ENCODE measurements at places on chromosomes 13 and 19.

DNA sequence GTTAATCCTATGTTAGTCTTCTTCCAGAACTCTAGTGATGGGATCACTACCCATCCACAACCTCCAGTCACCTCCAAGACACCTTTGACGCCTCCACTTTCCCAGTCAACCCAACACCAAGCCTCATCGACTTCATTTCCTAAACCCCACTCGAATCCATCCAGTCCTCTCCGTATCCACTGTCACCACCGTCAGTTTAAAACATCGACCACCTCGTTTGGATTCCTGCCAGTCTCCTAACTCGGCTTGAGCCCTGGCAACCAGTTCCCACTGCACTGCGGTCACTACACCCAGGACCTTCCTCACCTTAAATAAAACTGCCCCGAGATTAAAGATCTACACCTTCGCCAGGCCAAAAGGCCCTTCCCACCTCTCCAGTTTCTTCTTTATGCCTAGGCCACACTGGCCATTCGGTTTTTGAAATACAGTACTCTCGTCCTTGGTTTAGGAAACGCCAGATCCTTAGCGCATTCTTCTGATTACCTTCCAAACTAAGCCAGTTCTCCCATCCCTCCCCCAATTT, 1.2 kb downstream of the MTIF3 start:
- no peak for DNase-seq

- DNase-seq: peak; percentile 4
Measured at GRCh38 chr13:65555962-65556361, 1674.2 kb downstream of the PCDH9 start.

DNA sequence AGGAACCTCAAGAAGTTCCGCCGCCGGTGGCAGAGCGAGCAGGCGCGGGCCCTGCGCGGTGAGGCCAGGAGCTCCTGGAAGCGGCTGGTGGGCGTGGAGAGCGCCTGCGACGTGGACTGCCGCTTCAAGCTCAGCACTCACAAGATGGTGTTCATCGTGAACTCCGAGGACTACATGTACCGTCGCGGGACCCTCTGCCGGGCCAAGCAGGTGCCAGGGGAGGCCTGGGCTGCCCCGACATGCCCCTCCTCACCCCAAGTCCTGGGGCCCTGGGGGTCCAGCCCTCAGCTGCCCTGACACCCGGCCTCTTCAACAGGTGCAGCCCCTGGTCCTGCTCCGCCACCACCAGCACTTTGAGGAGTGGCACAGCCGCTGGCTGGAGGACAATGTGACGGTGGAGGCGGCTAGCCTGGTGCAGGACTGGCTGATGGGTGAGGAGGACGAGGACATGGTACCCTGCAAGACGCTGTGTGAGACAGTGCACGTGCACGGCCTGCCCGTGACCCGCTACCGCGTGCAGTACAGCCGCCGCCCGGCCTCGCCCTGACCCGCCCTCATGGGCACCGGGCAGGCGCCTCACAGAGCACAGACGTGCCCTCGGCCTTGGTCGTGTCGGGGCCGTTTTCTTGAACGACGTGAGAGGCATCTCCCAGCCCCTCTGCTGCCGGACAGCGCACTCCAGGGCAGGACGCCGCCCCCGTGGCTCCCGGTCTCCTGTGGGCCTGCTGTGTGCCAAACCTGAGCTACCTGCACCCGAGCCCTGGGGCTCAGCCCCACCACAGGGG, 10.4 kb upstream of the F2RL3 start:
- no peak for DNase-seq

- no peak for DNase-seq
Measured at GRCh38 chr13:54486421-54487166, 1458.0 kb downstream of the OLFM4 start.

- no peak for DNase-seq
Measured at GRCh38 chr19:3556978-3557460, 367 bp downstream of the MFSD12 start.

GRCh38 chr13:97445522-97446187, 11.7 kb downstream of the RAP2A start:
- no peak for DNase-seq

DNA sequence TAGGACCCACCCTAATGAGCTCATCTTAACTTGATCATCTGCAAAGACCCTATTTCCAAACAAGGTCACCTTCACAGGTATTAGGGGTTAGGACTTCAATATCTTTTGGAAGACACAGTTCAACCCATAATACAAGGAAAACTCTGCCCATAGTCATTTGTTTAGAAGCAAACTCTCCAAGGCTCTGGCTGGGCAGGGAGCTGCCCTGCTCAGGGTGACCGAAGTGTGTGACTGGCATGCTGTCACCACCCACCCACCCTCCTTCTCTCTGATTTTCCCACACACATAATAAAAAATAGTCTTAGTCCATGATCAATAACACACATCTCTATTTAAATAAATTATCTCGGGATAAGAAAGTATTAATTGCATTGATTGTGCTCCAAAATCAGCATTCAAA, 161.1 kb downstream of the KCTD15 start:
- DNase-seq: no peak

DNA sequence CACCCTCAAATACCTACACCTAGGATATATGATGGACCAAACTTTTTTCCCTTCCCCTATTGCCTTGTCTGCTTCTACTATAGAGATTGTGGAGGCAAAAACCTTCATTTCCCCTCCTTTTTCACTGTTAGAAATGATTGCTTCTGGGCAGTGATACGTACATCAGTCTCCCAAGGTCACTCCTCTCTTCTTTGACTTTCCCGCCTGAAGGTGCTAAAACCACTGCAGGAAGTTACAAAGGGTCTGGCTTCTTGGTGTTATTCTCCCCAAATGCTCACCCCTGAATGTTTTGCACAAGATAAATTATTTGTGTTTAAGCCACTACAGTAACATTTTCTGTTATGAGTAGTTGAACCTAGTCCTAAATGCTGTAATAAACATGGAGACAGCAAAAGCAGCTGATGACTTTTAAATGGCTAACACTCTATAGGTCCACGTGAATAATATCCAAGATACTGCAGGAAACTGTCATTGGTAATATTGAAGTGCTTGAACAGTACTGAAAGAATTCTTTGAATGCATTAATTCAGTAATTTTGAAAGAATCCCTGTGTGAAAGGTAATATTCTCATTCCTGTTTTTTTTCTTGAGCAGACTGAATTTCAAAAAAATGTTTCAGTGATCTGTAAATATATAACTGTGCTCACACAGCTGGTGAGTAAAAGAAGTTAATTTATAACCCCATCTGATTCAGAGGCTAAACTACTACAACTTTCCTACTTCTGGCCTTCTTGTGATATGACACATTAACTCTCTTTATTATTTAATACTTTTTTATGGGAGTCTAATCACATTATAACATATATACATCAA, 865.1 kb downstream of the EFNB2 start:
- DNase-seq: no peak

- DNase-seq: no peak
Measured at GRCh38 chr19:30339624-30340525, 32.3 kb upstream of the ZNF536 start.

DNA sequence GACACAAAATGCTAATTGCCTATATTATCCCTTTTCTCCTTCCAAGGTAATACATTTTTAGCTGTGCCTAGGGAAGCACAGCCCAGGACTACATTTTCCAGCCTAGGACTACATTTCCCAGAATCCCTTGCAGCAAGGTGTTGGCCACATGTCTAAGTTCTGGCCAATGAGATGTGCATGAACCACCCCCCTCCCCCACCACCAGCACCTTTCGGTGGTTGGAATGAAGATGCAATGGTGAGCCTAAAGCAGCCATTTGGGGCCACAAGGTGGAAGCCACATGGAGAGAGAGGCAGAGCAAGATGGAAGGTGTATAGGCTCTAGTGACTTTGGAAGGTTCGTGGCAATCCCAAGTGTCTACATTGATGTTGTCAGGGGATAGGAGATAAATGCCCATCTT, 16.2 kb downstream of the UNC13A start:
- no peak for DNase-seq

DNA sequence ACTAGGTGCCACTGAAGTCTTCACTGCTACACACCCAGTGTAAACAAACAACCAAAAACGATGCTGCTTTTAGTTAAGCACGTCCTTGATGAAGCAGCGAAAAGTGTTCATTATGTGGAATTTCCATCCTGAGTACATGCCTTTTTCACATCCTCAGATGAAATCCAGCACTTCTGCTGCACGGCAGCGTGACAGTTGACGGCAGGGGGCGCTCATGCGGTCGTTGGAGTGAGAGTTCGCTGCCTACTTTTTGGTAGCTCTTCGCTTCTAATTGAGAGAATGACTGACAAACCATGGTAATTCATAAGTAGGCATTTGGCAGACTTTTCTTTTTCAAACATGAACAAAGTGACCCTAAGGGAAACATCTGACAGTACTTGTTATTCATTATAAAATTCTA, 1124.9 kb downstream of the EFNB2 start:
- DNase-seq: no peak

- DNase-seq: no peak
Measured at GRCh38 chr19:517721-518597, 10.7 kb downstream of the TPGS1 start.

GRCh38 chr19:23916991-23917390, 2.3 kb downstream of the ZNF726 start:
- no peak for DNase-seq

DNA sequence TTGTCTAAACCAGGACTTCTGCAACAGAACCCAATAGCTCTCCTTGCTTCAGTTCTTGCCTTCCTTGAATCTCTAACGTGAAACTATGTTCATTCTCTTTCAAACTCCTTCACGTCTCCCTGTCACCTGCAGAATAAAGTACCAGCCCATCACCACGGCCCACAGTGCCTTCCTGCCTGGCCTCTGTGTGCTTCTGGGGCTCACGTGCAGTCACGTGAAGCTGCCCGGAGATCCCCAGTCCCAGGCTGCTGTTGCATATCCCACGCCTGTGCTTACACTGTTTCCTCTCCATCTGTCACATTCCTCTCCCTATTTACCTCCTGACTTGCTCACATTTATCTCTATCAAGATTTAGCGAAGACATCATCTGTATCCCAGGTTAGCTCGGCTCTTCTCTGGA, 102.8 kb downstream of the STARD13 start:
- DNase-seq: no peak

GRCh38 chr13:32426191-32426989, 1.5 kb downstream of the N4BP2L1 start:
- no peak for DNase-seq

- DNase-seq: no peak
Measured at GRCh38 chr19:24159707-24160106, 72.7 kb downstream of the ZNF254 start.

- DNase-seq: no peak
Measured at GRCh38 chr13:46374710-46375109, 12.3 kb downstream of the RUBCNL start.

- DNase-seq: no peak
Measured at GRCh38 chr13:99481366-99481765, 19.9 kb upstream of the TM9SF2 start.

DNA sequence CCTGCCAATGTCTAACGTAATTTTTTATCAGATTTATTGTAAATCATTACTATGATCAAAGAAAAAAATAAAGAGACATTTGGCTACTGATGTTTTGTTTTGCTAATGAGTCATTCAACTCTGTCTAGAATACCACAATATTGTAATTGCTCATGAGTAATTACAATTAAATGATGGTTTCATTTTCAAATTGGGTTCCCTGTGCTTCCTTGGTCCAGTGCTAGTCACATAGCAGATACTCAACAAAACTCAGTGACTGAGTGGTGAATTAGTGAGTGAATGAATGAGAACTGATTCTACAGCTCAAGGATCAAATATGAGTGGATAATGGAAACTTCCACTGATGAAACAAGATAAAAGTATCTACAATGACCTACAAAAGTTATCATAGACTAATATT, 304.7 kb downstream of the POU4F1 start:
- DNase-seq: no peak

GRCh38 chr19:4374498-4375163, 25.7 kb downstream of the SH3GL1 start:
- no peak for DNase-seq

- no peak for DNase-seq
Measured at GRCh38 chr19:51417107-51417809, at the start of gene SIGLEC10. Gene SIGLEC10, minus strand, starts transcription at chr19:51417642. Its CDS starts 61 bp downstream, at chr19:51417581.

- no peak for DNase-seq
Measured at GRCh38 chr13:20869540-20869939, 33.0 kb downstream of the XPO4 start.

- no peak for DNase-seq
Measured at GRCh38 chr19:19745496-19746285, 12.8 kb upstream of the ZNF14 start.

DNA sequence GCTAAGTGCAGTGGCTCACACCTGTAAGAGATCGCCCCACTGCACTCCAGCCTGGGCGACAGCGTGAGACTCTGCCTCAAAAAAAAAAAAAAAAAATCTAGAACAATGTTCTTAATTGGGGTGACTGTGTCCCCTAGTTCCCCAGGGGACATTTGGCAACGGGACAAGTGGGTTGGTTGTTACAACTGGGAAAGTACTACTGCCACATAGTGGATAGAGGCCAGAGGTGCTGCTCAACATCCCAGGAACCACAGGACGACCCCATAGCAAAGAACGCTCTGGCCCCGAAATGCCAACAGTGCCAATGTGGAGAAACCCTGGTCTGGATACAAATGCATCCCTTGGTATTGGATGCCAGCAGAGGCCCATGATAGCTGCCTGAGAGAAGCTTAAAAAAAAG, 11.8 kb downstream of the NLRP12 start:
- no peak for DNase-seq

DNA sequence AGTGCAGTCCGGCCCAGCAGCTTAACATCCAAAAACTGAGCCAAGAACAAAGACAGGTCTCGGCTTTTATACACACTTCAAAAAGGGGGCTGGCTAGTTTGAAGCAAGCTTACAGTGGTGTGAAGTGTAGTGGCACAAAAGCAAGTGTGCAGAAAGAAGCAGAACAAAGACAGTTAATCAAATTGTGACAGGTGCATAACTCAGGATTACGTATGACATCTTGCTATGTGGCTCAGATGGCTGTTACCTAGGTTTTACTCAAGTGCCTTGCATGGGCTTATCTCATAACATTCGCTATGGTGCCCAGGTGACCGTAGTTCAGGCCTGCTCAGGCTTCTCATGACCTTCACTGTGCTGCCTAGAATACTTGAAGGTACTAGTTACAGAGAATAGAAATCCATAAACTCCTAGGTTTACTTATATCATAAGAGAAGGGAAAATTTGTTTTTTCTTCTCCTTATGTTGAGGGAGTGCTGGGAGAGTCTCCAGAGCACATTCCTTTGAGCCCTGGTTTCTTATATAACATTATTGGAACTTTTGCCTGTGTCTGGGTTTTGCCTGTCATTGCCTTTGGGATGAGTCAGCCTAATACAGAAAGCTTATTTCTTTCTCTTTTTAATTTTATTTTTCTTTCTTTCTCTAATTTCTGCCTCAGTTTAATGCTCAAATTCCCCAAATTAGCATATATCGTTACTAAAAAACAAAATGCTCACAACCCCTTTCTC, 1629.1 kb upstream of the PCDH20 start:
- no peak for DNase-seq
